Suppressor macrophage treated with lipopolysaccharide for 1 hour (primary cell): ENCODE measurements at places on chromosomes 2 and 18.
A peak's percentile ranks its signal among the peaks of the same experiment; 100 is the strongest.

GRCh38 chr2:47658646-47659320 is 124.2 kb upstream of the MSH6 start:
- DNase-seq = no peak

DNA sequence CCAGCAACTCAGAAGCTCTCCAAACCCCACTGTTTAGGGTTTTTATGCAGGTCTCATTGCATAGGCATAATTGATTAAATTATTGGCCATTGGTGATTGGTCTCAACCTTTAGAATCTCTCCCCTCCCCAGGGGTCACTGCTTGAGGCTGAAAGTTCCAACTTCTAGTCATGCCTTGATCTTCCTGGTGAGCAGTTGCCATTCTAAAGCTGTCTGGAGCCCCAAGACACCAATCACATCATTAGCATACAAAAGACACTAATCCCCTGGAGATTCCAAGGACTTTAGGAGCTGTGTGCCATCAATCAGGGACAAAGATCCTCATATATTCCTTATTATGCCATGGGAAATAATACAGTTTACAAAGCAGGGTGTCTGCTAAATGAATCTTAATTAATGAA is 863.4 kb upstream of the KLHL29 start:
- DNase-seq = no peak

- DNase-seq = no peak
These were observed 133.8 kb downstream of the MEMO1 start for GRCh38 chr2:31877008-31877407.

DNA sequence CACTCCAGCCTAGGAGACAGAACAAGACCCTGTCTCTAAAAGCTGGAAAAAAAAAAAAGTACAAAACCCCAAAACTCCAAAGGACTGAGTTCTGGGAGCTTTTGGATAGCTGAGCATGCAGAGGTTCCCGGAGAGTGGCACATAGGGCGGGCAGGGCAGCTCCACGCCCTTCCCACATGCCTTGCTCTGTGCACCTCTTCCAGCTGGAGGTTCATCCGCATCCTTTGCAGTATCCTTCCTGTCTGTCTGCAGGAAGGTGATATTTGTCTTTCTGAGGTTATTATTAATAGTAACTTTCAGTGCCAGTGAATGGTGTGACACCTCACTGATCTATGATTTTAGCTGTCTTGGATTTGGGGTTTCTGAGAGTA is 70.2 kb downstream of the INPP4A start:
- no peak for DNase-seq

DNA sequence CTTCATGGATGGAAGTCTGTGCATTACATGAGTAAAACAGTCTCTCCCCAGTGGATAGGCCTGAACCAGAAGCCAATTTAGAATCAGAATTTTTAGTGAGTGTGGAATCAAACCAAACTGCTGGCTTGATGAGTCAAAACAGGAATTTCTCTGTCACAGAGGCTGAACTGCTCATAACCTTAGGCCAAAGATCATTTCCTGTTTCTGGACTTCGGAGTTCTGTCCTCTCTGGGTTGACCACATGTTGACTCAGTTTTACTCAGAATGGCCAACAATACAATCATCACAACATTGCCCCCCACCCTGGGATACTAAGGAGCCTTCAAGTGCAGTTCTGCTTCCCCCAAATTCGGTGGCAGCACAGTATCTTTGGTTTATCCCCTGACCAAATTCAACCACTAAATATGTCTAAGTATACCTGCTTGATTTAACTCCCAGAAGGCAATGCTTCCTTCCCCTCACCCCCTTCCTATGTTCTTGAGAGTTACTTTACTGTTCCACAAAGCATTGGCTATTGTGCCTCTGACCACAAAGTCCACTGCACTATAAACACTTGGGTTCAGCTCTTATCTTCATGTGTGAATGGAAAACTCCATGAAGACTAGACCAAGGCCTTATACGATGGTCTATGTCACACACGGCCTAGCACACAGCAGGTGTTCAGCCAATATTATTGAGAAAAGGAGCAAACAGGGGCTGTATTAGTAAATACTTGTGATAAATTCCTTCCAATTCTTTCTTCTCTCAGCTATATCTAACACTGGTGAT is 67.8 kb downstream of the NXPH2 start:
- DNase-seq = peak; percentile 7

DNA sequence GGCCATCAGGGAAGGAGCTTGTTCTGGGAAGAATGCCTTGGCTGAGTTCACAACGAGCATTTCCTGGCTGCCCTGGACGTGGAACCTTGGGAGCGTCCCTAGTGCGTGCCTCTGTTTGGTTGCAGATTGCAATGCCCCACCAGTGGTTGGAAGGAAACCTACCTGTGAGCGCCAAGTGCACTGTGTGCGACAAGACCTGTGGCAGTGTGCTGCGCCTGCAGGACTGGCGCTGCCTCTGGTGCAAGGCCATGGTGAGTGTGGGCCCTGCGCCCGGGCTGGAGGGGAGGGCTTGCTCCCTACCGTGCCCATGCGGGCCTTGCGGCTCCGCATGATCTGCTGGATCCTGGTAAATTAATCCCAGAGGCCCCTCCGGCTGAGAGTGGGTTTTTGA is 81.9 kb downstream of the DGKD start:
- DNase-seq = no peak

DNA sequence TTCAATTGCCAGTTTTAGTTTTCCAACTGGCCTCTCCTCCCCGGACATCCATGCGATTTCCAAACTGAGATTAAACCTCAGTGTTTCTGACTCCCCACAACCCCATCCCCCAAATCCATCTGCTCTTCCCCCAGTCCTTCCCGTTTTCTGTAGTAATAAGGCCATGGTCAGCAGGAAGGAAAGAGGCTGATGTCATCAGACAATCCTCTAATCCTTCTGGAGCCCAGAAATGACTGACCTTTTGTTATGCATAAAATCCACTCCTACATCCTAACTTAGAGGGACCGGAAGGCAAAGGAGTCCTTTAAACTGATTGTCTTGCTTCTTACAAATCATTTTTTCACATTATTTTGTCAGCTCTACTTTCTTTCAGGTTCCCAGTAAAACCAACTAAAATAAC is 155.8 kb downstream of the INO80D start:
- peak; percentile 54 for DNase-seq

DNA sequence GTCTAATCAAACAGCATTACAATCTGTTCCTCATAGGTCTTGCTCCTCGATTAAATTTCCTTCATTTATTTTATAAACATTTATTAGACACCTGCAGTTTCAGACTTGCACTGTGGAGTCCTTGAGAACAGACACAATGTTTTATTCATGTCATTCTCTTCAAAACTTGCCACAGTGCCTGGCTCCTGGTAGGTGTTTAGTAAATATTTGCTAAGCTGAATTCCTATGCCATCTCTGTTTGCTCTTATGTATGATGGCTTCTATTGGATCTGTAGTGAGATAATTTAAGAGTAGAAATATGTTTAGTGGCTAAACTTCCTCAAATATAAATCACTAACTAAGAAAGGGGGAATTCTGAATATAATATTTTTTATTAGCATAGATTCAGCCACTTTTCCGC is 61.4 kb downstream of the LRATD1 start:
- no peak for DNase-seq

DNA sequence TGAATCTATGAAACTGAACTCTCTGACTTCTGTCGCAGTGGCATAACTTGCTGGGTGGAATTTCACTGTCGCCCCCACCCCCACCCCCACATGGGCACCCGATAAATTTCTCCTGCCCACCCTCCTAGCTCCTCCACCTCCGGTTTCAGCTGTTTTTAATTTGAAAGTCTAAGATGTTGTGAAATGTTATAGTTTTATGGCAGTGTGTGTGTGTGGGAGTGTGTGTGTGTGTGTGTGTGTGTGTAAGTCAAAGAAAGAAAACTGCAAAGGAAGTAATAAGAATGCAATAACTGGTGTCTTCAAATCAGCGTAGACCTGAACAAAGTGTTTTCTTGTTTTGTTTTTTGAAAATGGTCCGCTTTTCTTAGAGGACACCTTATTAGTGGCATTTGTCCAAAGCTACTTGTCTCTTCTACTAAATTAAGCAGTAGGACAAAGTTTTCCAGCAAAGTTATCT is 388 bp downstream of the DTNA start:
- DNase-seq = peak; percentile 3

- DNase-seq = peak; percentile 96
These were observed 3.6 kb upstream of the CAPG start for GRCh38 chr2:85413592-85414420.

GRCh38 chr18:55338978-55339650 is 248.9 kb downstream of the TCF4 start:
- no peak for DNase-seq

GRCh38 chr2:28567061-28567471 is 71.2 kb downstream of the PLB1 start:
- no peak for DNase-seq

DNA sequence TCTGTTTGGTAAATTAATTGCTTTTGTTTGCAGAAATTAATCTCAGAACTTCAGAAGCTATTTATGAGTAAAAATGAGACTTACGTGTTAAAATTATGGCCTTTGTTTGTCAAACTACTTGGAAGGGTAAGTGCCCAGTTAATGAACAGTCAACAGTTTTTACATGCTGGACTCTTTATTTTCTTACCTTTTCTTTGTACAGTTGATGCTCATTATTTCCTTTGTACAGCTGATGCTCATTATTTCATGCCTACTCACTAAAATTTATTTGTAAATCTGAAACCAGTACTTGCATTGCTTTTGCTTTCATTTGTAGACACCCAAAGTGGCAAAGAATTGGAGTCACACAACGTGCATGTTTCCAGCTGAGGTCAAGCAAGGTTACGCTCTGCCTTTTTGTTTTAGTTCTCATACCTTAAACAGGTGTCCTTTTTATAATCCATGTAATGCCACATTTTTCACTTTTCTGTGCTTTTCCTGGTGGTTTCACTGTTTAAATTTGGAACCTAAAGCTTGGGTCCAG is 13.3 kb downstream of the RIF1 start:
- DNase-seq = no peak

- DNase-seq = no peak
These were observed 112.0 kb downstream of the QPCT start for GRCh38 chr2:37456479-37456878.

DNA sequence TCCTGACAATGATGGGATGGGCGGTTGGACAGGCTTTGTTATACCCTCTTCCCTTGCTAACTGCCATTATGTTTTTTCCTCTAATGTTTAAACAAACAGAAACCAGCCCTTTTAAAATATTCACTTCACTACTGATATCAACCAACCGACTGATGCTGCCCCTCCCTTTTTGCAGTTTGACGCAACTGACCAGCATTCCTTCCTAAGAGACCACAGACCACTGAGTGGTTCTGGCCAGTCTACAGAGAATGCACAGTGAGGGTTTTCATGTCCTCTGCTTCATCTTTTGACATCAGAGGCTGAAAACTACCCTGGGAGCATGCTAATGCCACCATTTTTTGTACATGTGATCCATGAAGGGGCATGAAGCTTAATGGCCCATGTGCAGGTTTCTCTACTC is 85.3 kb downstream of the CYP26B1 start:
- DNase-seq = no peak

GRCh38 chr2:45220227-45220626 is 211.0 kb upstream of the SIX2 start:
- DNase-seq = no peak

- DNase-seq = peak; percentile 52
These were observed 100.4 kb upstream of the SMAD2 start for GRCh38 chr18:48030616-48031480.

- no peak for DNase-seq
These were observed 352.6 kb downstream of the SS18 start for GRCh38 chr18:25737710-25738311.

GRCh38 chr2:51710222-51710621 is 678.3 kb upstream of the NRXN1 start:
- no peak for DNase-seq

- DNase-seq = no peak
These were observed 418.0 kb upstream of the TNP1 start for GRCh38 chr2:217277646-217278398.

GRCh38 chr18:49360582-49360981 is 99.9 kb downstream of the DYM start:
- no peak for DNase-seq

GRCh38 chr18:29146068-29146467 is 969.1 kb upstream of the CDH2 start:
- no peak for DNase-seq

- DNase-seq = no peak
These were observed 332.4 kb upstream of the KYNU start for GRCh38 chr2:142545036-142545435.

GRCh38 chr2:235582081-235582686 is 88.3 kb downstream of the AGAP1 start:
- no peak for DNase-seq

GRCh38 chr2:113211226-113212105 is 37.7 kb downstream of the PSD4 start:
- DNase-seq = peak; percentile 74

DNA sequence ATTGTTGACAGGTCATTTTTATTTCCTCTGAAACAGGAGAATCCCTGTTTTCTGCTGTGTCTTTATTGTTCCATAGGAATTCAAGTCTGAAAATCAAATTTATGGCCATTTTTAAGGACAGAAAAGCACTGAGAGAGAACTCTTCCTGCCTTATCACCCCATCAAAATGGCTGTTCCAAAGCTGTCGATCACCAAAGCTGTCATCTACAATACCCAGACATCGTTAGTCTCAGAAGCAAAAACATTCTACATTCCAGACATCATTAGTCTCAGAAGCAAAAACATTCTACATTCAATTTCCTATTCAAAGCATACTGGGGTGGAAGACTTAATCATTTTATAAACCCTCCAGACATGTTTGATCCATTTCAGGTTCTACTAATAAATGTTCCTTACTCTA is 44.4 kb downstream of the SCRN3 start:
- no peak for DNase-seq

DNA sequence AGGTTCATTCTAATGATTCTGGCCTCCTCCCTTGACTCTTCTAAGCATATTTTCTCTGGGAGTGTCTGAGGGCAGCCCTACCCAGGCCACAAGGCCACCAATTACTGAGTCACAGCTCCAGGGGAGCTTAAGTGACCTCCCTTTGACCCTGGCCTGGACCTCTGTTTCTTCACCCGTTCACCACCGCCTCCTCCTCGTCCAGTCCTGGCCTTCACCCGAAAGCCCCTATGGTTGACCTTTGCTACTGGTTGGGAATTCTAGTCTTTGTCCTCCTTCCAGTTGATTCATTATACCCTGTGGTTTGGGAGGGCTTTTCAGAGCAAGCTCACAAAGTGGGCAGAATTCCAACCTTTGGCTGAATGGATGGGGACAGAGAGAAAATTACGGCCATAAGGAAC is 72.6 kb downstream of the NRP2 start:
- peak; percentile 49 for DNase-seq

DNA sequence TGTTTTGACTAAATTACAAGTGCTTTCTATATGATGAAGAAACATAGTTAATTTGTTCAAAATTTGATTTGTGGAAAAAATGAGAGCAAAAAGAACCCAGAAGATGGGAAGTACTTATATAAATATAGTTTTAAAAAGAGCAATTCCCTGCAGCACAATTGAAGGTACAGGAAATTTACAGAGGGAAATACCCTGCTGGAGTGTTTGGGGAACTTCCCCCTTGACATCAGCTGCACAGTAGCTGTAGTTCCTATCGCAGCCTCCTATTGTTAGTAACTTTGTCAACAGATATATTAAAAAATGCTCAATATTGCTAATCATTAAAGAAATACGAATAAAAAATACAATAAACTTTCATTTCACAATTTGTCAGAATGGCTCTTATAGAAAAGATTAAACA is 1118.8 kb upstream of the ZEB2 start:
- peak; percentile 93 for DNase-seq
